ENCODE measurements at places on chromosomes 2 and 18.

DNA sequence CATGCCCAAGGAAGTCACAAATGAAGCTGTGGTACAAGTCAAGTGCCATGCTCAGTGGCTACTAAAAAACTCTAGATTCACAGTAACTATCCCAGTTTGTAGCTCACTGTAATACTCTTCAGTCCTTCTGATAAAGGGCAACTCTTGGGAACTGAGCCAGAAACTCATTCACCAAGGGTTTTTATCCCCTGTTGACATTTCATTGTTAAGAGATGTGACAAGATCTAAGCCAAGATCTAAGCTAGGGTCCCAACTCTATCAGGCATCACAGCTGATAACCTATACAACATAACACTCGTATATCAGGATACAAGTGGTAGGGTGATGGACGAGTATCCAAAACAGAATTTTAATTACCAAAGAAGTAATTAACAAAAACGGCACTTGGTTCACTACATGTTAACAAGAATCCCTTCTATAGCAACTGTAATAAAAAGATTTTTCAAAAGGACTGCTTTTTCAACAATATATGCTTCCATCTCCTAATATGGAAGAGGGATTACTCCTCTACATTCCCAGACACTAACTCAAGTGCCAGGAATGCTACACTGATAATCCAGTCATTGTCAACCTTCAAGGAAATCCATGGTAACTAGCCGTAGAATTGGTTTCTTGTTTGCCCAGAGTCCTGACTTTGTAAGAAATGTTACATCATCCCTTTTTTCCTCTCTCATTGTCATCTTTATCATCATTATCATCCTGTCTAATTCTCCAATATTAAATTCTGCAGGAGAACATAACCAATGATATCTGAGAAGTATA is 111.7 kb downstream of the CDH2 start:
- no peak for DNase-seq

GRCh38 chr2:210577263-210578071 is 21.1 kb downstream of the CPS1 start:
- peak; percentile 16 for DNase-seq

DNA sequence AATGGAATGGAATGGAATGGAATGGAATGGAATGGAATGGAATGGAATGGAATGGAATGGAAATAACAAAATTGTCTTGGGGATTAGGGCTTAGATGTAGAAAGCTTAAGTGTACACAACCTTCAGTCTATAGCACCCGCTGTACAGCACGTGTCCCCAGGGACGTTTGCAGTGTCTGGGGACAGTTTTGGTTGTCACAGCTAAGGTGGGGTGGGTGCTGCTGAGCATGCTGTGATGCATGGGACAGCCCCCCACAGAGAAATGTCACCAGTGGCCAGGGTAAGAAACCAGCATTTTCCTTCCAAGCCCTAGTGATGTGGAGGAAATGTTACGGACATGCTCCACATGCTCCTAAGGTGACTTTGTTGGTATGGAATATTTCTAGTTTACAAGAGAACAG is 70.8 kb downstream of the SH3RF3 start:
- no peak for DNase-seq

- no peak for DNase-seq
Measured at GRCh38 chr2:191863988-191864387, 17.1 kb upstream of the CAVIN2 start.

DNA sequence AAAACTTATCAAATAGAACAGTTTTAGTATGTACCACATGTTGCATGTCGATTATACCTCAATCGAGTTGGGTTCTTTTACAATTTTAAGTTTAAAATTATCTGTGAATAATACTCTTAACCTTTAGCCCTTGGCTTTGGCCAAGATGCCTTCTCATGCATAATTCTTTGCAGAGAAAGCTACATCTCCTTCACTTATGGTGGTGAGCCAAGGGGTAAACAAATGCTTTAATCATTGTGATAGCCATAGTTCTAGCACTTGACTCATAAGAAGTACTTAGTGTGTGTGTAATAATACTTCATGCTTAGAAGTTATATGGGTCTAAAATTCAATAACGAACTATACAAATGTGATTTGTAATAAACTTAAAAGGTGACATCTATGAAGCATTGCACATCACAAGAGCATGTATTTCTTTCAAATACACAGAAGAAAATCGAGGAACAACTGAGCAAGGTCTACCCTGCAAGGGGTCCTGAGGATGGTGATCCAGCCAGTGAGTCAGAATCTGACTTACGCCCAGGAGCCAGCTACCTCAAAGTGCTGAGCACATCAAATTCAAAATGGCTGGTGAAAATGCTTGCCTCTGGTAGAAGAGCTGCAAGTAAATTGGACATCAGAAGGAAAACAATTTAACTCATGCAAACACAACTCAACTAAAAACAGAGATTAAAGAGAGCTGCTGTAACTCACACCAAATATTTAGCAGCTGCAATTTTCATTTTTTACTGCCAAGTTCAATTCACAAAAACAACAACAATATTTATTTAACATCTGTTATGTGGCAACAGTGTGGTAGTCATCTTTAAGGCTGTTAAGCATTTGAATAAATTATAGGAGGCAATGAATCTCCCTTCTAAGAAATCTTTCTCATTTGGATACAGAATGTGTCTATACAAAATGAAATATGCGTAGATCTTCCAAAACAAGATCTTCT is 23.8 kb upstream of the TTC39C start:
- DNase-seq: no peak

- DNase-seq: no peak
Measured at GRCh38 chr18:74261053-74261713, 30.6 kb downstream of the CYB5A start.

DNA sequence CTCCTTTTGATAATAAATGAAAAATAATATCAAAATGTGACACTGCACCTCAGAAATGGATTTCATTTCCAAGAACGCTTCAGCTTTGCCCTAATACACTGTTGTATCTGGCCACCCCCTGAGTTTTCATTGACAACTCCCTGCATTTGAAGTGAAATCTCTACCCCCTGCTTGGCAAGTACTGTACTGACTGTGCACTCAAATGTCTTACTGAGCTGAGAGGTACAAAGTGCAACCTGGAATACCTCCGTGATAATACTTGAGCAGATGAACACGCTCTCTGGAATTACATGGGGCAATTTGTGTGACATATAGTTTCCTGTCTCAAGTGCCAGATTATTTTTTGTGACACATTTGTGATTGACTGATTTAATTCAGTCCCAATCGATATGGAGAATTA is 231.1 kb downstream of the LRP1B start:
- DNase-seq: no peak

GRCh38 chr2:169709981-169710380 is 15.7 kb downstream of the PHOSPHO2 start:
- no peak for DNase-seq

GRCh38 chr2:232388324-232388891 is 9.9 kb downstream of the ALPP start:
- no peak for DNase-seq

DNA sequence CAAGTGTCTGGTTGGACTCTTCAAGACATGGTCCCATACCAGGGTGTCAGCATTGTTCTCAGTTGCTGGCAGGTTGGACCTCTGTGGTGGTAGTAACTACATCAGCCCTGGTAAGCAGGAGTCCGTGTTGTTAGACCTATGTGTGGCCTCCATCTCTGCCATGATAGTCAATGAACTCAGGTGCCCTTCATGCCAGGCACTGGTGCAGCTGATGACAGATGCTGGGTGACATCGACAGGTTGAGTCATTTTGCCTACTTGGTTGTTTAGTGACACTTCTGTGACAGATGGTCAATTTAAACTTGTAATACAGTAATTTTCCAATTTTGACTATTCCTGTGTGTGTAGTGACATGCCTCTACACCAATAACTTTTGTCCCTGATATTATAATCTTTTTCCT is 189.7 kb downstream of the SP3 start:
- DNase-seq: no peak

DNA sequence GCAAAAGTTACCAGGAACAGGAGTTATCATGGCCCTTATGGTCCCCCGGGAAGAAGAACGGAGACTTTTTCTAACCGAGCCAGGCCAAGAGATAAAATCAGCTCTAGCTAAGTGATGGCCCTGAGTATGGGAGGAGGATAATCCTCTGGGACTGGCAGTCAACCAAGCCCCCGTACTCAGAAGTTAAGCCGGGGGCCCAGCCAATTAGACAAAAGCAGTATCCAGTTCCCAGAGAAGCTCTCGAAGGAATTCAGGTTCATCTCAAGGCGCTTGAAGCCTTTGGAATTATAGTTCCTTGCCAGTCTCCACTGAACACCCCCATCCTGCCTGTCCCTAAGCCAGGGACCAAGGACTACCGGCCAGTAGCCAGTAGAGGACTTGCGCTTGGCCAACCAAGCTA is 365.3 kb upstream of the TCF4 start:
- DNase-seq: no peak

DNA sequence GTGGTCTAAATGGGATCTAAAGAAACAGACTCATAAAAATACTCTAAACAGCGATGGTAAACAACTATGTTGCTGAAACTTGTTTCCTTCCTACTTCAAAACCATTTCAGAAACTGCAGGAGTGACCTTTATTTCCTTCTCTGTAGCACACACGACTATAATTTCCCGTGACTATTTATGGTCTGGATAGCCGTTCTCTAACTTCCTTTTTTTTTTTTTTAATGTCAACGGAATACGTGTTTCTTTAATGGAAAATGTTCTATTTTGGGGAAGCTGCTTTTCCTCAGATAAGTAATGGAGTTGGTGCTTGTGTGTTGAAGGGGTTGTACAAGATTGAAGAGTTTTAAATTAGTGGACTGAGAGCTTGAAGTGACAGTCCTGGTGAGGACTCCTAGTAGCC is 224.1 kb downstream of the PHLPP1 start:
- no peak for DNase-seq
